ENCODE measurements at places on chromosomes 7 and 10.

DNA sequence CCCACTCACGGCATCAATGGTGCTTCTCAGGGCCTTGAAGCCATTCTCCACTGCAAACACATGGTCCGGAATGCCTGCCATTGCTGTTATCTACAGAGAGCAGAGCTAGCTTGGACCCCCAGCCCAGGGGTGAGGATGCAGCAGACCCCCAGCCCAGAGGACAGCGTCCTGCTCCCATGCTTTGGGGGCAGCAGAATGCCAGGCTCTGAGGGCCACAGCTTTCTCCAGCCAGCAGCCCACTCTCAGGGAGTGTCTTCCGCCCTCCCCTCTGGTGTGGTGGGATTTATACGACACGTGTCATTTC, 48.1 kb upstream of the MSMB start:
- DNase-seq: no peak

- no peak for DNase-seq
These were observed 173.5 kb upstream of the NFE2L3 start for GRCh38 chr7:25978466-25978865.

DNA sequence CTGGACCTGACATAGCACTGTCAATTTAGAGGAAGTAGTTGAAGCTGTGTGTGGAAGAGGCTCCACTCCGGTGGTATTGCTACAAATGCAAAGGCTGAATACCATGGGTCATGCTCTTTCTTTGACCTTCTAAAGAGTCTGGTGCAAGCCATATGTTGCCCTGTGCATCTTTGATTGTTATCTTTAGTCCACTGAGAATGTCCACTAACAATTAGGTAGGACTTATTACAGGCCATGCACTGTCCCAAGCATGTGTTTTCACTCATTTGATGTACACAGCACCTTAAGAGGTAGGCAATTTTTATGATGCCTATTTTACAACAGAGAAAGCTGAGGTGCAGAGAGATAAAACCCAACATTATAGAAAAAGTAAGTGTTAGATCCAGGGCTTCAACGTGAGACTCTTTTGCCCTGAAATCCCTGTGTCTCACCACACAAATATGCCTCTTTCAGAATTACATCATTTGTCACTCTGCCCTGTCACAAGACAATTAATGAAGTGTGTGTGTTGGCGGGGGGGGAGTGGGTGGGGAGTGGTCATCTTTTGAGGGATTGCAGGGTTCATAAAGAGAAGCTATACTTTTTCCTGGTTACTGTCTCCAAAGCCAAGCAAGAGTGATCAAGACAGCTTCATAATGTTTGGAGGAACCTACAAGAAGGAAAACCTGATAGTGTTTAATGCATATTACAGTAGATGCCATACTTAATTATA, 637.6 kb upstream of the IGFBP3 start:
- no peak for DNase-seq

DNA sequence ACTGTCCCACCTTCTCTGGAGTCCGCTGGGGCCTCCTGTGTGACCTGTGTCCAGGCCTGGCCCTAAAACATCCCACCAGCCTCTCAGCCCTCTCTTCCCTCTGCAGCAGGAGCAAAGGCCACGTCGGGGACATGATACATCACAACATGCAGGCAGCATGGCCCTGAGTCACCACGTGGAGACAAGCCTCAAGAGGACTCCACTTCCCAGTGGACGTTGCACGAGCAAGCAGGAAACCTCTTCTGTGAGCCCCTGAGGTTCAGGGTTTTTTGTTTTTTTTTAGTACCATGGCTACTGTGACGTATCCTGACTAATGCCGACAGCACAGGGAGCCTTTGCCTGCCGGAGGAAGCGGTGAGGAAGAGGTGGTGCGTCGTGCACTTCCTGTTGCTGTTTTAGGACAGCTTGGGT, 165.9 kb downstream of the DNAJB6 start:
- no peak for DNase-seq

GRCh38 chr7:20170633-20171032, 46.6 kb downstream of the MACC1 start:
- no peak for DNase-seq
